Fibroblast of lung (primary cell): ENCODE measurements at places on chromosomes 7 and 10. TPM values are rescaled to one million over a fixed set of nuclear protein-coding genes. Genes with fewer than 3 reads are reported as not detected.

DNA sequence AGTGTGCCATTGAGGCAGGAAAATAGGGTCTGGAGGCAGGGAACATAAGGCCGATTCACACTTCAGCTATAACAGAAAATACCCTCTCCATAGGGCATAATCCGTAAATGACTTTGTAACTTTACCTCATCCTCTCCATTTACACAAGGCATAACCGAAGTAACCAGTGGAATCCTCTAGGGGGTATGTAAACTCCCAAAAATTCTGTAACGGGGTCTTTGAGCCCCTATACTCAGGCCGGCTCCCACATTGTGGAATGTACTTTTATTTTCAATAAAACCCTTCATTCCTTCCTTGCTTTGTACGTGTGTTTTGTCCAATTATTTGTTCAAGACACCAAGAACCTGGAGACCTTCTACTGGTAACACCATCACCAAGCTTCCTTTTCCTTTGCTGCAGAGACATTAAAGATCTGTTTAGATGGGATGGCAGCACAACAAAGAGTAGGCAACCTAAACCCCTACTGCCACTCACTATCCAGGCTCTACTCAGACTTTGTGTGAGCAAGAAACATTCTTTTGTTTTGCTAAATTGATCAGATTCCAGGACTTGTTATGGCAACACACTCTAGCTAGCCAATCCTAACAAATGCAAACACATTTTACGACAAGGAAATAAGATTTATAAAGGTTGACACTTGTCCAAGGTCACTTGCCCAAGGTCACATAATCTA is 99.3 kb downstream of the DGKI start:
- no peak overlapping the region for H3K4me3 ChIP-seq
- H3K27ac ChIP-seq, result no peak overlapping the region
- H3K27me3 ChIP-seq, result no peaks in the 10 kb centered on the region
- no peak for DNase-seq

DNA sequence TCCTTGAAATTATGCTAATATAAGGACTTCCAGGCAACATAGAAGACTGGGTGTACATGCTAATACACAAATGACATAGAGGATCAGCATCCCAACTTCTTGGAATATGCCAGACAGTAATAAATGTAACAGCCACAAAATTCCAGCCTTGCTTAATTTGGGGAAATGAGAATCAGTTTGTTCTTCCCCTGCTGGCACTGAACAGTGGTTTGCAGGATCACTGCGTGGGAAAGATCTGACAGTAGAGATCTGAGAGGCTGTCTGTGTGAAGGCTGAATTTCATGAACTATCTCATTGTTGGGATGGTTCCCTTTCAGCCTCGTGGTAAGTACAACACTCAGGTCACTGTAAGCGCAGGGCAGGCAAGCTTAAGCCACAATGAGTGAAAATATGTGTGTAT is 1078.0 kb downstream of the LRMDA start:
- H3K36me3 ChIP-seq, result no peaks in the 10 kb centered on the region
- DNase-seq, result peak; percentile 73
- H3K27ac ChIP-seq, result no peak overlapping the region
- H3K4me3 ChIP-seq, result no peak overlapping the region
- no peaks in the 10 kb centered on the region for H3K27me3 ChIP-seq

GRCh38 chr7:16727736-16728135 is 25.8 kb upstream of the TSPAN13 start:
- DNase-seq, result peak; percentile 21

DNA sequence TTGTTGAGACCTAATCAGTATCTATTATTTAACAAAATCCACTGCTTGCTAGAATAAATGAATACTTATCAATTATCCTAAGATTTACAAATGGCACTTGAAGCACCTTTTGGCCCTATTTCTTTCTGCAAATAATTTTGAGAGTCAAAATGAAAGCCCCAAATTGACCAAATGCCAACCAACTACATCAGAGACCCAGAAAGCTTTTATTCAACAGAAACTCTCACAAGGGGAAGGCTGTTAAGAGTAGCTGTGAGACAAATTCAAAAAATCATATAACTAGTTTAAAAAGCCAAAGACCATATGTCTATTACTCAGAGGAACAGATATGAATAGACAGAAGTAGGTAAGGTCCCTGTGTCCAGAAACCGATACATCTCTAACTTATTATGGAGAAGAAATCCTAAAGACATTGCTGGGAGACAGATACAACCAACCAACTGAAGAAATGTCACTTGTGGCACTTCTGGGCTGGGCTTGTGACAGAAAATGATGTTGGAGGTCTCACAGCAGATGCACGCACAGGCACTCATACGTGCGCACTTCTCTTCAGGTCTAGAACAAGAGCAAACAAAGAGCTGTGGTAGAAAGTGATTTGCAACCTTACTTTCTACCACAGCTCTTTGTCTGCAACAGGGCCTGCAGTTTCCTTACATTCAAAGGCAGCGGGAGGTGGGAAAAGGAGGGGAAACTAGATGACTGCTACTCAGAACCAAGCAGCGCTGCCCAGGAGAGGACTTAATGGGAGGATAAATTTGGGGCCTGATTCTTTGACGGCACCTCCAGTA is 58.6 kb upstream of the KCNIP2 start:
- DNase-seq, result no peak
- no peaks in the 10 kb centered on the region for H3K36me3 ChIP-seq
- no peaks in the 10 kb centered on the region for H3K27me3 ChIP-seq
- H3K4me3 ChIP-seq, result no peak overlapping the region
- H3K4me1 ChIP-seq, result no peaks in the 10 kb centered on the region
- H3K27ac ChIP-seq, result no peak overlapping the region

- H3K4me1 ChIP-seq, result no peaks in the 10 kb centered on the region
- H3K4me3 ChIP-seq, result no peak overlapping the region
- no peaks in the 10 kb centered on the region for H3K27me3 ChIP-seq
Measured at GRCh38 chr10:129043691-129044090, 423.4 kb upstream of the MGMT start.

DNA sequence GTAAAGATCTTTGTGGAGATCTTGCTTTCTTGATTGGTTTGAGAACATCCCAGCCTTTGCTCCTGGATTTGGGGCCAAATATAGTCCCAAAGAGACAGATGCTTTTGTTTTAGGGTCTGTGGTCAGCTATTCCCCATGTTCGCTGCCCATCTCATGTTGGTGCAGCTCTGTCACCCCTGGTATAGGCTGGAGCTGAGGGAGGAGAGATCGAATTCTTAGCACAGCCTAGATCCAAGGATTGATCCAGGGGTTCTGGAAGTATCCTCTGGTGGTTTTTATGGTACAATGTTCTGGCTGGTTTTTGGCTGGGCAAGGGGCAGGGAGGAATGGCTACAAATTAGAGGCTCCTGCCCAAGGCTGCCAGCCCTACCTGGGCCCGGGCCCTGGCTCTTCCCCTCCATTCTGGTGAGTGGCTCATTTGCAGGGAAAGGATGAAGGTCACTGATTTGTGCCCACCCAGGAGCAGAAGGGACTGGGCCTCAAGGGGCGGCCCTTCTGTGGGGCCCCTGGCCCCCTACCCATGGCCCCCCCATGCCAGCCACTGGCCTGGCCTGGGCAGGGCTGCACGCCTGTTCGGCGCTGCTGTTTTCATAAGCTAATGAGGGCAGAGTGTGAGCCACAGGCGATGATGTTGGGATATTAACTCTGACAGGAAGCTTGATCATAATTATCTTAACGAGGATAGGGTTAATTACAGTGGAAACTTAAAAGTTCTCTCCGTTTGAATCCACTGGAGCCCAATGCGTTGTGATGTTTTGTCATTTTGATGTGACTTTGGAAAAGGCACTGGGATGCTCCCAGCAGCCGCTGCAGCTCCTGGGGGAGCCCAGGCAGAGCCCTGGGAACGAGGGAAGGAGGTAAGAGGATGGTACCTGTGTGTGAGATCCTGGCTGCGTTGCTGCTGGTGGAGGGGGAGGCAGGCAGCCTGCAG is 600.6 kb downstream of the LRMDA start:
- H3K27ac ChIP-seq, result no peak overlapping the region
- no peak for DNase-seq
- no peak overlapping the region for H3K4me3 ChIP-seq
- H3K36me3 ChIP-seq, result no peaks in the 10 kb centered on the region

Gene SORCS1
- polyA plus RNA-seq, result 0.01 TPM in 2 replicates

DNA sequence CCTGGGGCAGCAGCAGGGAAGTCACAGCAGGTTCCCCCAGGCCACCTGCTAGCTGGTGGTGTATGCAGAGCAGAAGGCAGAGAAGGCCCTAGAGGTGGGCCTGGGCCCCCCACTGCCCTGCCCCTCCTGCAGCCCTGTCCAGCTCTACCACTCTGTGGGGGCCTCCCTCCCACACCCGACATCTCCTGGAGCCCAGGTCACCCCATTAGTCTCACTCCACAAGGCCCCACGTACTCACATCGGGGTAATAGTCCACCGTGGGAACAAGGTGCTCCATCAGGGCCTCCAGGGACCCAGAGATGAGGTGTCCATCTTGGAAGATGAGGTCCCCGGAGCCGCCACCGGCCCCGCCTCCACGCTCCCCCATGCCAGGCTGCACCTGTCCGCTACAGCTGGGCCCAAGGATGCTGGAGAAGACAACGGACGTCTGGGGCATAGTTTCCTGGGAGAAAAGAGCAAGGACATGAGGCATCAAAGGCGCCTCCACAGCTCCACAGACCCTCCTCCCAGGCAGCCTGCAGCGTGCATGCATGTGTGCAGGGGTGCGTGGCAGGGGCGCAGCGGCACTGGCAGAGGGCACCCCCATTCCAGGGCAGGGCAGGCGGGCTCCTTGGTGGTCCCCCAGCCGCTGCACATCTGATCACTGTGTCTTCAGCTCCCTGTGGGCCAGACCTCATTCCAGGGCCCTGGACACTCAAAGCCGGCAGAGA is 61.0 kb downstream of the RASGEF1A start:
- H3K27me3 ChIP-seq, result no peaks in the 10 kb centered on the region
- no peak overlapping the region for H3K4me3 ChIP-seq
- H3K27ac ChIP-seq, result no peak overlapping the region

GRCh38 chr7:71290452-71290851 is 158.5 kb downstream of the GALNT17 start:
- H3K4me3 ChIP-seq, result no peak overlapping the region
- H3K27me3 ChIP-seq, result no peaks in the 10 kb centered on the region
- DNase-seq, result no peak

GRCh38 chr7:71780282-71780681 is 631.9 kb downstream of the CALN1 start:
- H3K4me3 ChIP-seq, result no peak overlapping the region
- no peak for DNase-seq
- H3K4me1 ChIP-seq, result no peaks in the 10 kb centered on the region
- no peaks in the 10 kb centered on the region for H3K27me3 ChIP-seq
- H3K27ac ChIP-seq, result no peak overlapping the region

Gene SPDYE5
- polyA plus RNA-seq, result not detected in 2 replicates

DNA sequence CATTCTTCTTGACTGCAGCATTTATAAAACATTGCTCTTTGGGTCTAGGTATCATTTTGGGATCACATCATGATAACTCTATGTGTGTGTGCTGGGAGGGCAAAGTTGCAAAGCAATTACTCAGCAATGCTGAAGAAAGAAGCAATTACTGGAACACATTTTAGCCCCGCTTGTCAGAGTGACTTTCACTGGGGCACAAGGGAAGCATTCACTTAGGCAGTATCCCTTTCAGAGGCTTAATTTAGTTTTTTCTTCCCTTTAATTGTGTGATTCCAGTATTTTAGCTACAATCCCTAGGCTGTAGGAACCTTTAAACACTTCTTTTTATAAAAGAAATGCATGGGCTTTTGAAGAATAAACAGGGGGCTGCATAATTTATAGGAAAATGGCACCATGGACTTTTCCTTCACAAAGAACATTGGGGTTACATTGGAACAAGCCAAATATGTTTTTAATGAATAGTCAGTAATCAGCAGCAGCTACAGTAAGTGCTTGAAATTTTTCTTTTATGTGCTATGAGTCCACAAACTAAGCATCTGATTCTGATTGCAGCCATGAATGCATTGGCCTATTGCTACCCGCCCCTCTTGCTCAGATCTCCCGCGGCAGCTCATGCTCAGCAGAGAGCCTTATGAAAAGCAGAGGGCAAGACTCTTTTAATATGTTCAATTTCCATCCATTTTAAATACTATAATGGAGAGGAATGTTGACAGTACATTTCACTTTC is 51.2 kb upstream of the NXPH1 start:
- H3K4me3 ChIP-seq, result no peak overlapping the region
- no peak overlapping the region for H3K27ac ChIP-seq
- no peaks in the 10 kb centered on the region for H3K4me1 ChIP-seq
- H3K27me3 ChIP-seq, result no peaks in the 10 kb centered on the region

GRCh38 chr10:13414855-13415254 is 66.8 kb upstream of the SEPHS1 start:
- peaks cover 7% of the 10 kb centered on the region for H3K27me3 ChIP-seq
- no peaks in the 10 kb centered on the region for H3K4me1 ChIP-seq
- no peak overlapping the region for H3K4me3 ChIP-seq
- H3K27ac ChIP-seq, result no peak overlapping the region
- peak; percentile 12 for DNase-seq

DNA sequence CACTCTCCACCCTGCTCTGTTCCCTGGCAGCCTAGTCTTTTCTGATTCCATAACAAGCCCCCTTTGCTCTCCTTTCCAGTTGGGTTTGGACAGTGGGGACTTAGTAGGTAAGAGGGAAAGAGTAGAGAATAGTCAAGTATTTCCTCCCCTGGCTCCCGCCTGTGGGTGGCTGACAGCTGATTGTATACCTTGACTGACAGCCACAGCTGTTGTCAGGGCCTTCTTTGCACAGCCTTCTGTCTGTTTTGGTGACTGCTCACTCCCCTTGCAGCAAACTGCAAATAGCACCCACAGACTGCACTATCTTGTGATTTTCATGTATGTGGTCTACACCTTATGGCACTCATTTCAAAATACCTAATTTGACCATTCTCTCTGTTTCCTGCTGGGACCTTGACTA is 486.3 kb downstream of the ACTR3B start:
- H3K27ac ChIP-seq, result no peak overlapping the region
- no peak overlapping the region for H3K4me3 ChIP-seq
- no peaks in the 10 kb centered on the region for H3K36me3 ChIP-seq
- no peaks in the 10 kb centered on the region for H3K4me1 ChIP-seq
- H3K27me3 ChIP-seq, result no peaks in the 10 kb centered on the region
- no peak for DNase-seq
